ENCODE measurements at places on chromosomes 2 and 18.

DNA sequence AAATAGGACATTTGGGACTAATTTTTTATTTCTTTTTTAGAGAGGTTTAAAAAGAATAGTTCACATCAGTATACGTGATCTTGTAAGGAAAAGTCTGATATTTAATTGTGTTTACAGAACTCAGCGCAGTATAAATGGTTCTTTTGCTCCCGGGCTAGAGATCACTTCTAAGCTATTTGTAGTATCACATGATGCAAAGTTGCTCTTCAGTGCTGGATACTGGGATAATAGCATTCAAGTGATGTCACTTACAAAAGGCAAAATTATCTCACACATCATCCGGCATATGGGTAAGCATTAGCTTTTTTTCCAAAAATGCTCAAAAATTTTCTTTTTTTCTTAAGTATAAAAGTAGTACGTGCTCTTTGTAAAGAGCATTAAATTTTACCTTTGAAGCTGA is 37.4 kb upstream of the CYP20A1 start:
- DNase-seq: no peak

- DNase-seq: peak; percentile 9
Observed at GRCh38 chr18:45408218-45408617, 207.1 kb upstream of the SLC14A2 start.

DNA sequence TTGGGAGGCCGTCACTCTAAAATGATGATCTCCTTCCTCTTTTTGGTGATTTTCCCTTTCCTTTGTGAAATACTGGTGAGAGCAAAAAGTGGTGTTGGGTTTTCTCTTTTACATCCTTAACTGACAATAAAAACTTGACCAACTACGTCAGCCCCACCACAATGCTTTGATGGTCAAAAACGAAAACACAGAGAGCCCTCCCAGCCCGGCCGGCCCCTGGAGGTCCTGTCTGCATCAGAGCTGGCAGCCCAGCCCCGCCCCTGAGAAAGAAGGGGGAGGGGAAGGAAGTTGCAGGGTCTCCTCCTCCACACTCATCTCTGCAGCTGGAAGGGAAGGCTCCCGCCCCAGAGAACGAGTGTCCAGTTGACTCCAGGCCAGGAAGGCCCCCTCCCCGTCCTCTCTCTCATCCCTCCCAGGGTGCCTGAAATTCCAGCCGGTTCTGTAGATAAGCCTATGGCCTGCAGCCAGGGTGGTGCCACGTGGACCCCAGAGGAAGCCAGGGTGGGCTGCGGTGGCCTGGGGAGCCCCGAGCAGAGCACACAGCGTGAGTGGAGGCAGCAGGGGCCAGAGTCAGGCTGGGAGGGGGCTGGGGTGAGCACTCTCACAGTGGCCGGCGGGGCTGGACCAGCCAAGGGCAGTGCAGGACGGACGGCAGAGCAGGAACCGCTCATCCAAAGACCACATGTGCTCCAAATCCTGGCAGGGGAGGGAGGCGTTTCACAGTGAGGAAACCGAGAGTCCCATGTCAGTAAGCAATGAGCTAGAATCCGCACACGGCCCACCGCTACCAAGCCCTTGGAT is 19.8 kb downstream of the BIN1 start:
- no peak for DNase-seq

DNA sequence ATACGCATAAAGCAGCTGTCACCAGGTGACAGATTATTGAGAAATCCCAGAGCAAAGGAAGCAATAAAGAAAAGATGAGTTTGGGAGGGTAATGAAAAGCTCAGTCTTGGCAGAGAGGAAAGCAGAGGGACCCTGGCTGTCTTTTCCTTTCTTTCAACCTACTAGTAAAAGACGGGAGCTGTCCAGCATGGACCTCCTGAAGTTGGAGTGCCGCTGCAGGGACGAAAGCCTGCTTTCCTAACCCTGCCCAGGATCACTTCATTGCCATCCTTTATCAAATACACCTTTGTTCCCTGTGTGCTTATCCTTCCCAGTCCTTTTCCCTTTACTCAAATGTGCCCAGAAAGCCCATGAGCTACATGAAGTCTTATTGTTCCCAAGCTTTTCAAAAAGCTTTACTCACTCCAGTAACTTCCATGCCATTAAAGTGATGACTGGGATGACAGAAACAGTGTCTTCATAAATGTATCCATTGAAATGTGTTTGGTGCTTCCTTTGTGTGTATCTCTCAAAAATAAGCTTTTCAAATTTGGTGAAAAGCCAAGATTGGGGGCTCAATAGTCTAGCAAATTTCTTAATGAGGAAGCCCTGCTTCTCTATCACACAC is 3.7 kb upstream of the SPR start:
- DNase-seq: no peak

GRCh38 chr2:12340164-12340563 is 376.6 kb upstream of the TRIB2 start:
- DNase-seq: no peak

GRCh38 chr2:224449212-224450147 is 47.6 kb upstream of the FAM124B start:
- peak; percentile 4 for DNase-seq

DNA sequence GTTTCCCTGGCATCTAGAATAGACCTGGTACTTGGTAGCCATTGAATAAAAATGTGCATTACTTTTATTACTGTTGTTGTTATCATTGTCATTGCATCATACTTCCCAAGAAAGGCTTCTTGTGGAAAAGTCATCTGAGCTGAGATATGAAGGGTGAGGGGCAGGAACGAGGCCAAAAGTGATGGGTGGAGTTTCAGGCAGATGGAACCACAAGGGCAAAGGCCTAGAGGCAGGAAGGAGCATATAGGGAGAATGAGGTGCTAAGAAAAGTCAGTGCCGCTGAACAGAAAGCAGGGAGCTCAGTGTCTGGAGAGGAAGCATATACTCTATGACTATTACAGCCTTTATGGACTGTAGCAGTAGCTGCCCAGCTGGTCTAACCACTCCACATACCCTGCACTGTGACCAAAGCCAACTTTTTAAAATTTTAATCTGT is 219.3 kb downstream of the SPP2 start:
- no peak for DNase-seq

- DNase-seq: no peak
Observed at GRCh38 chr2:151770995-151771394, 36.7 kb upstream of the NEB start.

- DNase-seq: no peak
Observed at GRCh38 chr2:38106405-38107094, 30.6 kb upstream of the CYP1B1 start.

GRCh38 chr18:11322716-11323115 is 173.3 kb upstream of the PIEZO2 start:
- DNase-seq: no peak

DNA sequence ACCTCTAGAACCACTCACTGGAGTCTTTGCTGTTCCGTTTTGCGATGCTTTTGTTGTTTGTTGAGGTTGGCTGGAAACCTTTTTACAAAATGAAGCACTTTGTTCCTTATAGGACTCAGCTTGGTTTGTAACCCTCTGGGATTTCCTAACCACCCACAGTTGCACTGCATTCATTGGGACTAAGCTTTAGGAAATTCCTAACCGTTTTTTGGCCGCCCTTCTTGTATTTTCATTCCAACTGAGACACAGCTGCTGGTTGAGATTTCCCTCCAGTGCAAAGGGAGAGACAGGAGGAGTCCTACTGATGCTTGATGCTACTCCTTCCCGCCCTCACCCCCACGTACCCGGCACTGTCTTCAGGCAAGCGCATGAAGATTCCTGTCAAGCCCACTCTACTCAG is 6.1 kb upstream of the DIPK1C start:
- no peak for DNase-seq

GRCh38 chr2:186135686-186136085 is 350.4 kb upstream of the ZC3H15 start:
- DNase-seq: no peak

DNA sequence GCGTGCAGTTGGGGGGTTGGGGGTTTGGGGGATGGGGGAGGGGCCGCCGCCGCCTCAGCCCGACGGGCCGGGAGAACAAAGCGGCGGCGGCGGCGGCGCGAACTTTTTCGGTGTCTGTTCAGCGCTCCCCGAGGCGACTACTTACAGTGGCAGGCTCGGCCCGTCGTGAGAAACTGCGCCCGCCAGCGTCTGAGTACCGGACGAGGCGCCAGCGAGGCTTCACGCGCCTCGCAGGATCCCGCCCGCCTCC is 172 bp downstream of the PRKD3 start:
- DNase-seq: no peak

DNA sequence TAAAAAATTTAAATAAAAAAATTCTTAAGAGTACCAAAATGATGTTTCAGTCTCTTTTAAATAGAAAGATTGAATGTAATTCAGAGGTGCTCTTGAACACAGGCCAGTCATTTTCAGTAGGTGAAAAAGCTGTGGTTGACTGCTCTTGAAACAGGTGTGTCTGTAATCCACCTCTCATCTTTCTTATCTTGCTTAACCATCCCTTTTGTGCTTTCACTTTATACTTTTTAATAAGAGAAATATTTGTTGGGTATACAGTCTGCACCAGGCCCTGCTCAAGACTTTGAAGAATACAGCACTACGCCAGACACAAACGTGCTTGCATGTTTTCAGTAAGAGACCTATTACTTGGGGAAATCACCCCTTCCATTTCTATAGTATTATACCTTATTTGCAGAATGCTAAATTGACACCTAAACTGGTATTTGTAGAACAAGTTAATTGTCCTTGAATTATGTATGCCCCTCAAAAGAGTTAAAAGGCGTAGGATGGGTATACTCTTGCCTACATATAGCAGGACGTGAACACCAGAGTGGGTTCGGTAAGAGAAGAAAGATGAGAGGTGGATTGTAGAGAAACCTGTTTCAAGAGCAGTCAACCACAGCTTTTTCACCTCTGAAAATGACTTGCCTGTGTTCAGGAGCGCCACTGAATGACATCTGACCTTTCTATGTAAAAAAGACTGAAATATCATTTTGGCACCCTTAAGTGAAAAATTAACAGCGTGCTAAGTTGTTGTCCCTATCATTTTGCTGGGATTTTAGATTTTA is 4.0 kb upstream of the RTN4 start:
- DNase-seq: no peak

GRCh38 chr2:141021611-141022010 is 1109.2 kb downstream of the LRP1B start:
- DNase-seq: no peak

DNA sequence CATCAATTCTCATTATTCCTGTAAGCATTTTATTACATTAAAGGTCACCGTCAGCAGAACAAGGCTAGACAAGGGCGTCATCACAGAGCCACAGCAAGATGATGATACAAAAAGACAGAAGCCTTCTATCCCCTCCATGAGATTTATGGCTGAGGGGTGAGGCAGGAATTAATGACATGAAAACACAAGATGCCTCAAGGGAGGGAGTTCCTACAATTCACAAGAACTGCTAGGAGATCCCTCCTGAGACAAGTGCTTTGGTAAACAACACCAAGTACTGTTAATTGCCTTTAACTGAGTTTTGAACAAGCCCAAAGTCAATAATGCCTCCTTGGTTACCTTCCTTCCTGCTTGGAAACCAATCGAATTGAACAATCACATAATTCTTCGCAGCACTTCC is 14.1 kb downstream of the ADD2 start:
- no peak for DNase-seq

- no peak for DNase-seq
Observed at GRCh38 chr2:70639841-70640436, 86.3 kb upstream of the TGFA start.

- DNase-seq: no peak
Observed at GRCh38 chr2:181684454-181685149, 4.3 kb upstream of the NEUROD1 start.

GRCh38 chr2:38512211-38512610 is 90.5 kb downstream of the HNRNPLL start:
- DNase-seq: no peak

GRCh38 chr2:446303-446874 is 158.5 kb upstream of the ALKAL2 start:
- DNase-seq: peak; percentile 35

GRCh38 chr2:218263817-218264641 is 3.2 kb downstream of the GPBAR1 start:
- no peak for DNase-seq

DNA sequence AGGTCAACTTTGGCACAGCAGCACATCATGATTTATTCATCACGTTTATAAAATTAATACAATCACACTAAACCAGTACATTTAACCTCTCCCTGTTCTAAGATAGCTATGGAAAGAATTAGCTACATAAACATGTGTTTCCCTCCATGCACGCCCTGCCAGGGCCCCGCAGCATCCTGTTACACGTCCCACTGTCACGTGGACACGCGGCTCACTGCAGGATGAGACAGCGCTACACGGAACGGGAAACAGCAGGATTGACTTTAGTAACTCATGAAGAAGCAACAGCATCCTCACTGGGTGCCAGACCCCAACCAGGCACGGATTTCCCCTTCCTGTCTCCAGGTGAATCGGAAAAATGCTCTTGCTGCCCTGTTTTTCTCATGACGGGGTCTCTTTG is 30.9 kb upstream of the SALL3 start:
- DNase-seq: no peak

DNA sequence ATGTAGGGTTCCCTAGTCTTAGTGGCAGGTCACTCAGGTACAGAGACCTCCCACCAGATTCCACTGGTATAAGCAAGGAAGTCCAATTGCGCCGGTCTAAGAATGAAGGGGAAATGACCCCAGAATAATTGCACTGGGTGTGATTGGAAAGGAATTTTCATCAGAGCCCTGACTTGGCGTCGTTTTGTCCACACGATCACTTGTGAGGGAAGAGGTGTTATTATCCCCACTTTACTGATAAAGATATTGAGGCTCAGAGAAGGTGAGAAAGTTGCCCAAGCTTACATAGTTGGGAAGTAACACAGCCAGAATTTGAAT is 61.5 kb downstream of the CIB4 start:
- no peak for DNase-seq

DNA sequence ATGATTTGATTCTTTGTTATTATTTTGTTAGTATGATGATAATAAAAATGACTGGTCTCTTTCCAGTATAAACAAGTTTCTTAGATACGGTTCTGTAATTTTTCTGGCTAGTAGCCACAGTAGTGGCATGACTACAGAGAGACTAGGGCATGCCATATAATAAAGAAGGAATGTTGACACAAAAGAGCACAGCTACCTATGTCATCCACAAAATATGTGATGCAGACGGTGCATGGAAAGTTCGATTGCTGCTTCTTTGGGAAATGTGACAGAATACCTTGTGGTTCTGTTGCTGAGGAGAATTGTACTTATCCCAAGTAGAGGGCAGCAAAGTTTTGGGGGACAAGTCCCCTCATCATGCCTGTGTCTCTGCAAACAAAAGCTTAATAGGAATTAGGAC is 26.1 kb upstream of the SETBP1 start:
- no peak for DNase-seq

DNA sequence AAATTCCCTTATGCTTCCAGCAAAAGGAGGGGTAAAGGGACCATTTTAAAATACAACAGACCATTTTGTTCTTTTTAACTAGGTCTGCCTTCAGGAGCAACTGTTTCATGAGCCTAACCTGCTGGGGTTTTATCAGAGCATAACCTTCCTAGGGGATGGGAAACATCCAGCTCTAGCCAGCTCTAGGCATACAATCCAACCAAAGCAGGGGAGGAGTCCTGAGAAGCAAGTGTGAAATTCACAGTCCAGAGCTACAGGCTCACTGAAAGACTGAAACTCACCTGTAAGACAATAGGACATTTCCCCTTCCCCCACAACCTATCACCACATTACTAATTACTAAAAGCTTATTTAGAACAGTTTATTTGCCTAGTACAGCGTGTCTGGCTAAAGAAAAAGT is 1296.6 kb upstream of the DDX18 start:
- no peak for DNase-seq
